ENCODE measurements at places on chromosomes 11 and 22.

DNA sequence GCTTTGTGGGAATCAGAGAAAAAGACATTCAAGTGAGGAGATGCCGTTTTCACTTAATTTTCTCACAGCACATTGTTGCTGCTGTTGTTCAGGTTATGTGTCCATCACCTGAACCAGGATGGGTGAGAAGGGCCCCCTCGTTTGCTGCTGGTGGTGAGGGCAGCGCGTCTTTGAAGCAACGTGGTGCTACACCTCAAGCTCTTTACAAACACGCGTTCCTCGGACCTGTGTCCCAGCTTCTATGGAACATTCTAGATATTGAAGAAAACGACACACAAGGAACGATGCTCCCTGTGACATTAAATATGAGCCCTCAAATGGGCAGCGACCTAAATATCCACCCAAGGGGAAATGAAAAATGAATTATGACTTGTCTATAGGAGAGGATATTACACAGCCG lies 418.6 kb downstream of the MN1 start:
- DNase-seq = no peak

DNA sequence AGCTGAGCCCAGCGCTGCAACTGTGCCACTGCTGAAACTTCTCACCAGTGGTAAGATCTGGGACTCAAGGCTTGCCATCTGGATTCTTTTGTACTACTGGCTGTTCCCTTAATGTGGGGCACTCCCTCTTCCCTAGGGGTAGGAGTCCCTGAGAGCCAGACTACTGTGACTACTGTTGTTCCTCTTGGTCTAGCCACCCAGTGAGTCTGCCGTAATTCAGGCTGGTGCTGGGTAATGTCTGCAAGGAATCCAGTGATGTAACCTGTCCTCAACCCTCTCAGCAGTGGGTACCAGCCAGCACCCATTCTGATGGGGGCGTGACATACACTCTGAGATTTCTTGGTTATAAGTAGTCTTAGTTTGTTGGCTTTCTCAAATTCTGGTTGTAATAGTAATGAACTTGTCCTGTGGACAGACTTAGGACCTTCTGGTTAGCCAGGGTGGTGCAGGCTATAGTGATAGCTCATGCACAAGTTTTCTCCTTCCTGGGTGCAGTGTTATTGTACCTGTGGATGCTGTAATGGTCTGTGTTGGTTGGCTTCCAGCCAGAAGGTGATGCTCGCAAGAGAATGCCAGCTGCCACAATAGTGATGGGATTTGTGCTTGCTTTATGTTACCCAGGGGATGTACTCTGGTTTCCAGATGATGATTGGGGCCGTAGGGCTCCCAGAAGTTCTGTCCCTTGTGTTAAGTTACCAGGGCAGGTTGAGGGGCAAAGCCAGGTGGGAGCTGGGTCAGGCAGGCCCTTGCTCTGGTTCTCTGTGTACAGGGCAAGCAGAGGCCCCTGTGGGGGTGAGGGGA lies 65.5 kb downstream of the ARHGAP42 start:
- no peak for DNase-seq

DNA sequence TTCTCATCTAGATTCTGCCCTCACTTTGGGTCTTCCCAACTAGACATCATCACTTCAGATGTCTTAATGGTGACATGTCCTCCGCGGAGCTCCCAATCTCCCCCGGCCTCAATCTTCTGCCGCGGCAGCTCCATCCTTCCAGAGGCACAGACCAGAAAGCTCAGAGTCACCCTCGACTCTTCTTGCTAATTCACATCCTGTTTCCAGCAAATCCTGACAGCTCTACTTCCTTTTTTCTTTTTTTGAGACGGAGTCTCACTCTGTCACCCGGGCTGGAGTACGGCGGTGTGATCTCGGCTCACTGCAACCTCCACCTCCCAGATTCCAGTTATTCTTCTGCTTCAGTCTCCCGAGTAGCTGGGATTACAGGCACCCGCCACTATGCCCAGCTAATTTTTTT lies 54.5 kb downstream of the CACNG2 start:
- DNase-seq = no peak

- no peak for DNase-seq
These were observed 33.4 kb downstream of the ARFGAP2 start for GRCh38 chr11:47143322-47143721.

DNA sequence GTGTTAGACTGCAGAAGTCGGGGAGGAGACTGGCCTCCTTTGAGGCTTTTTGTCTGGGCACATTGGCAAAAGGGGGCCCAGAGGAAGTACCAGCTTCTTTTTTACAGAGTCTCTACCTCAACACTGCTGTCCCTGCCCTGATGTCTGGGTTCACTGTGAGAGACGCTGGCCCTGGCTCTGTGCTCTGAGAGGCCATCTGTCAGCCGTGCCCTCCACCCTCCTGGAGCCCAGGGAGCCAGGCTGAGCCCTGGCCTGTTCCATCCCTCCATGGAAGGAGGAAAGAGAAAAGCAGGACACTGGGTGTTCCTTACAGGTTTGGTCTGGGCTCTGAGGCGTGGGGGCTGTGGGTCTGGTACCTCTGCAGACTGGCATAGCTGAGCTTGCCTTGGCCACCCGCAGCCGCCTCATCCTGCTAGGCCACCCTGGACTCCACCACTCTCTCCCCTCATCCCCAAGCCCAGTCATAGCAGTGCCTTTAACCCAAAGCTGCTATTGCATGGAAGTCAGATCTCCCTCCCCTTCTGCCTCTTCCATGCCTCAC lies 105.5 kb upstream of the PARVA start:
- DNase-seq = no peak

GRCh38 chr11:84790849-84791427 lies 836.2 kb downstream of the DLG2 start:
- DNase-seq = no peak

- no peak for DNase-seq
These were observed 3.0 kb downstream of the LRFN4 start for GRCh38 chr11:66859686-66860448.

GRCh38 chr11:61477126-61477525 lies 31.4 kb upstream of the LRRC10B start:
- no peak for DNase-seq

- DNase-seq = no peak
These were observed at the start of gene SRSF8 for GRCh38 chr11:95066716-95067038. Gene SRSF8 (plus strand): TSS chr11:95066919. CDS start chr11:95067227, 308 bp downstream.

DNA sequence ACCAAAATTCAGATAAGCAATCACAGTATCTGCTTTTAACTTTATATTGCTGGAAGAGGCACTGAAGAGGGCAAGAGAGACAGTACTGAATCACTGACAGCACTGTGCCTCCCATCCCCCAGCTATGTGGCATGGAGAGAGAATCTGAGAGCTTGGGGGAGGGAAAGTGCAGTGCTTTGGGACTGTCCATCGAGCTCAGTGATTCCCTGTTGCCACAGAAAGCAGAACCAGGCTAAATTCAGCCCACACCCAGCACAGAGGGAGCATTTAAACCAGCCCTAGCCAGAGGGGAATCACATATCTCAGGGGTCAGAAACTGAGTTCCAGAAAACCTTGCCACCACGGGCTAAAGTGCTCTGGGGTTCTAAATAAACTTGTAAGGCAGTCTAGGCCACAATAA lies 44.3 kb downstream of the KCNQ1 start:
- DNase-seq = no peak

GRCh38 chr11:131546218-131546895 lies 175.9 kb downstream of the NTM start:
- DNase-seq = no peak

DNA sequence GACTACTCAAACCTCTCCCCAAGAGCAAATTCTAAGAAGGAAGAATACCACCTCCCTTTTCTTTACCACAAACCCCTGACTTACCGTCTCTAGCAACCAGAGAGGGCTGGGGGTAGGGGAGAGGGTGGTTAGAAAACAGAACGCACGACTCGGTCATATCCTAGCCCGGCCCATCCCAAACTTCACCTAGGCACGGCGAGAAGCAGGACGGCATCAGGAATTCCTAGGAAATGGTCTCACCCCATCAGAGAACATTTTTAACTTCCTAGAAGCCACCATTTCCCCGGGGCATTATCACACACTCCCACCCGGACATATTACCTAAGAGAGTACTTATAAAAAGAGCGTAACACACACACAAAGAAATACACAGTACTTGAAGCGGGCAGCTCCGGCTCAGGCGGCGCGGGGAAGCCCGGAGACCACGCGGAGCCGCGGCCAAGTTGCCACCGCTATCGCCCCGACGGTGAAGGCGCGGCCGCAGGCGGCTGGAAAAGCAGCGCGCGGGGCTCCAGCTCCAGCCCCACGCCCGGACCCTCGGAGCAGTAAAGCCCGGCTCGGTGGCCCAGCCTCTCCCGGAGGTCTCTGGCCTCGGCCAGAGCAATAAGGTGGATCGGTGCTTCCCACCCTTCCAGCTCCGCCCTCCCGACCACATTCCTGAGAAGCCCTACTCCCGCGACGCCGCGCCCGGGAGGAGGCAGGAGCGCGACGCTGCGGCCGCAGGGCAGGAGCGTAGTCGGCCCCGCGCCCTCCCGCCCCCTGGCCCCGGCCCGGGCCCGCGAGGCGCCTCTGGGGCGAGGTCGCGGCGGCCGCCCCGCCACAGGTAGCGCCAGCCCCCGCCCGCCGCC lies 878 bp downstream of the RRAS2 start:
- DNase-seq = peak; percentile 6

GRCh38 chr22:38352436-38352835 lies 35.2 kb upstream of the CSNK1E start:
- no peak for DNase-seq

DNA sequence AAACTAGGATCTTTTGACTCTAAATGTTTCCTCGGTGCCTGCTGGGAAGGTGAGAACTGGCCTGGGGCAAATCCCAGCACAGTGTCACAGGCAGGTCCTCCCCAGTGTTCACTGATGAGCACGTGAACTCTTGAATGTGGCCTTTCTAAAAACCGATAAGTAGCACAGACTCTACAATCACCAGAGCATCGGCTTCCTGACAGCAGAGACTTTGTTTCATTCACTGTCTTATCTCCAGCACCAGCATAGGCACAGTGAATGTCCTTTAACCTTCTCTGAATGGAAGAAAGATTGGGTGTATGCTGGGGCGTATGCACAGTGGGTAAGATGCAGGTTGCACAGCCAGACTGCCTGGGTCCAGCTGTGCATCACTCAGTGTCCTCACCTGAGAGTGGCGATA lies 59.3 kb upstream of the EIF3D start:
- no peak for DNase-seq

GRCh38 chr11:92304271-92304670 lies 79.7 kb downstream of the FAT3 start:
- DNase-seq = no peak

- DNase-seq = peak; percentile 93
These were observed at the start of gene CCDC15 for GRCh38 chr11:124953753-124954589. Gene CCDC15 (plus strand): TSS chr11:124954202. CDS start chr11:124954733, 531 bp downstream.

DNA sequence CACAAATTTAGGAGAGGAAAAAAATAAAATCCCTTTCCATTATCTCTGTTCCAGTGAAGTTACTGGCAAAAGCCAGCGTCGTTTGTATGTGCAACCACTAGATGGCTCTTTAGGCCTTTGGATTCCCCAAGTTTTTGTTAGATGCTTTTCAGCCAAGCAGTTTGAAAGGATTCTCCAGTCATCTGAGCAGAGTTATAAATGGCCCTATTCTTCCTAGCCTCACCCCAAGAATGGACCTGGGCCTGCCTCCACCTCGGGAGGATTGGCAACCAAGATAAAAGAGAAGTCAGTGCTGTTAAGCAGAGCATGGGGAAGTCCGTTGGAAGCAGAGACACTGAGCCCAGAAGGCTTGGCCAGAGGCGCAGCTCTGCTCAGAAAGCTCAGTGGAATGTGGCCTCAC lies 15.4 kb downstream of the FAM181B start:
- DNase-seq = no peak

- DNase-seq = no peak
These were observed 368.6 kb downstream of the OPCML start for GRCh38 chr11:133163463-133164419.

DNA sequence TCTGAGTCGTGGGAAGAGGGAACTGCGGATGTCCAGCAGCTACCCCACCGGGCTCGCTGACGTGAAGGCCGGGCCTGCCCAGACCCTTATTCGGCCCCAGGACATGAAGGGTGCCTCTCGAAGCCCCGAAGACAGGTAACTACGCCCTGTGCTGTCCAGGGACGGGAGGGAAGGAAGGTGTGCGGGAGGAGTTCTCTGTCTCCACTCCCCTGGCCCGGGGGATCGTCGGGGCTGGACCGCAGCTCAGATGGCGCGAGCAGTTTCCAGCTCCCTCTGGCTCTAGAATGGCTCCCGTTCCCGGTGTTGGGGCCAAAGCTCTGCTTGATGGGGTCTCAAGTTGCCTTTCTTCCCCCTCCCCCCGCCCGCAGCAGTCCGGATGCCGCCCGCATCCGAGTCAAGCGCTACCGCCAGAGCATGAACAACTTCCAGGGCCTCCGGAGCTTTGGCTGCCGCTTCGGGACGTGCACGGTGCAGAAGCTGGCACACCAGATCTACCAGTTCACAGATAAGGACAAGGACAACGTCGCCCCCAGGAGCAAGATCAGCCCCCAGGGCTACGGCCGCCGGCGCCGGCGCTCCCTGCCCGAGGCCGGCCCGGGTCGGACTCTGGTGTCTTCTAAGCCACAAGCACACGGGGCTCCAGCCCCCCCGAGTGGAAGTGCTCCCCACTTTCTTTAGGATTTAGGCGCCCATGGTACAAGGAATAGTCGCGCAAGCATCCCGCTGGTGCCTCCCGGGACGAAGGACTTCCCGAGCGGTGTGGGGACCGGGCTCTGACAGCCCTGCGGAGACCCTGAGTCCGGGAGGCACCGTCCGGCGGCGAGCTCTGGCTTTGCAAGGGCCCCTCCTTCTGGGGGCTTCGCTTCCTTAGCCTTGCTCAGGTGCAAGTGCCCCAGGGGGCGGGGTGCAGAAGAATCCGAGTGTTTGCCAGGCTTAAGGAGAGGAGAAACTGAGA lies 1.4 kb downstream of the ADM start:
- no peak for DNase-seq

DNA sequence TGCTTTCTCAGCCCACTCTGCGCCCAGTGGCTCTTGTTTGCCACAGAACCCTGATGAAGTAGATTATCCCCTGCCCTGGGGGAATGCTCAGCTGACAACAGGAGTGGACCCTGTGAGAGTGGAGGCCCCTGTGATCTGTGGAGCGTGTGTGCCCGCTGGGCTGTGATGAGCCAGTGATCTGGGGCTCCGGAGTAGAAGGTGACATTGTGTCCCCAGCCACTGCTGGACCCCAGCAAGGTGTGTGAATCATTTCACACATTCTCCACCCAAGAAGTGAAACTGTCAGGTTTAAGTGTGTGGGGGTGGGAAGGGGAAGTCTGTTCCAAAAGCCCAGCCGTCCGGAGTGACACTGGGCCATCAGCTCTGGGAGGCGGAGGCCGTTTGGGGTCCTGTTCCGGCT lies 33.1 kb upstream of the GRAMD4 start:
- DNase-seq = no peak

Measured in stimulated activated CD4-positive, alpha-beta T cell treated with anti-CD3 and anti-CD28 coated beads, TNF-alpha, amount 100 ng/mL, for 4 hours (primary cell).